ENCODE measurements at places on chromosomes 13 and 19. TPM values are rescaled to one million over a fixed set of nuclear protein-coding genes. Genes with fewer than 3 reads are reported as not detected.

The LMTK3 gene
- total RNA-seq: 5.1 TPM

- no peaks in the 10 kb centered on the region for H3K4me1 ChIP-seq
- no peak overlapping the region for H3K27ac ChIP-seq
- no peaks in the 10 kb centered on the region for H3K36me3 ChIP-seq
Observed at GRCh38 chr13:71902676-71903075, 35.7 kb upstream of the DACH1 start.

The CGB2 gene
- total RNA-seq: not detected

The SLC10A2 gene
- not detected for total RNA-seq

- no peak for DNase-seq
- no peak overlapping the region for H3K27ac ChIP-seq
- peaks cover 11% of the 10 kb centered on the region for H3K4me1 ChIP-seq
- H3K27me3 ChIP-seq: peaks cover 71% of the 10 kb centered on the region
- H3K4me3 ChIP-seq: no peak overlapping the region
Observed at GRCh38 chr19:46408664-46409039, 4.7 kb downstream of the CCDC8 start.

GRCh38 chr19:1630811-1631210, 21.6 kb downstream of the TCF3 start:
- H3K27ac ChIP-seq: no peak overlapping the region
- H3K4me3 ChIP-seq: no peak overlapping the region
- no peaks in the 10 kb centered on the region for H3K27me3 ChIP-seq
- no peaks in the 10 kb centered on the region for H3K4me1 ChIP-seq
- no peak for DNase-seq
- H3K36me3 ChIP-seq: peaks cover 13% of the 10 kb centered on the region

DNA sequence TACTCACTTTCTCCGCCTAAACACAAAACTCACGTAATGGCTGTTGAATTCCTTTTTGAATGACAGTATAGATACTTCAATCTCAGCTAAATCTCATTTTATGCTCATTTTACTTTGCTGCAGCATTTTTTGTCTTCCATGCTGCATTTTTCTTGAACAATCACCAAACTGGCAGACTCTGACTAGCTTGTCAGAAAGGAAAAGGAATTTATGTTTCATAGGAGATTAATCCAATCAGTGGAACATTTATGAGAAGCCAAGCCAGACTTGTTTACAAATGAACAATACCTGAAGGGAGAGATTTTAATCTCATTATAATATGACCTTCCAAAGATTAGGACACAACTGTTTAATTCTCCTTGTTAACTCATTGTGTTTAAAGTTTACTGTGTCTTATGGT, 1044.3 kb downstream of the DIAPH3 start:
- no peaks in the 10 kb centered on the region for H3K27me3 ChIP-seq
- DNase-seq: no peak
- H3K4me3 ChIP-seq: no peak overlapping the region
- no peaks in the 10 kb centered on the region for H3K36me3 ChIP-seq
- no peak overlapping the region for H3K27ac ChIP-seq

DNA sequence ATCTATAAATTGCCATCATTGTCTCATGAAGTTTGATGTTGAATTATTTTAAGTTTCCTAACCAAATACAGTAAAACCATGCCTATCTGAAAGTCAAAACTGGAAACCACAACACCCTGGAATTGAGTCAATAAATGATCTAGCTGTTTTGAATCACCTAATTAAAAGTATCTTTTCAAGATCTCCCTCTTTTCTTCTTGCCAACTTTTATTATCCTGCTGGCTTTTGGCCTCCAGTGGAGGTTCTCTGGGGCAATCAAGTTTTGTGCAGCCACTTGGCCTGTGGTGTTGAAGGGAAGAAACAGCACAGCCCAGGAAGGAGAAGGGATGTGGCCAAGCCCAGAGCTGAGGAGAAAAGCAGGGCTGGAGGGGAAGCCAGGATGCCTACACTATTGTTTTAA, 255.4 kb downstream of the COG6 start:
- H3K4me1 ChIP-seq: no peaks in the 10 kb centered on the region
- no peaks in the 10 kb centered on the region for H3K36me3 ChIP-seq
- no peak overlapping the region for H3K27ac ChIP-seq
- H3K27me3 ChIP-seq: peaks cover 3% of the 10 kb centered on the region

DNA sequence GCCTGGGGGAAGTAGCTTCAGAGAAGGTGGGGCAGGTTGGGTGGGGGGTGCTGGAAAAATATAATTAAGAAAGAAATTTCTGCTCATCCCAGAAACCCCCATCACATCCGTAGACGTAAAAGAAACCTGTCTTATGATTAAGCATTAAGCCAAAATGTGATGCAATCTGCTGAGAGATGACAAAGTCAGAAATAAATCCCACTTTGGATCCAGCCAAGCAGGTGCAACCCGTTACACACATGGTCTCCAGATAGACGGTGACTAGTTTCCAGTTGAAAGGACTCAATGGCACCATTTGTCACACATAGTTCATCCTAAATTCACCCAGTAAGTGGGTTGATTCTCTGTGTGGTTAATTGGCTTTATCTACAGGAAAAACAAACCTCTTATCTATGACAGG, 34.1 kb downstream of the PSG5 start:
- H3K27me3 ChIP-seq: no peaks in the 10 kb centered on the region
- H3K4me3 ChIP-seq: no peak overlapping the region
- no peak overlapping the region for H3K27ac ChIP-seq
- no peaks in the 10 kb centered on the region for H3K4me1 ChIP-seq
- H3K36me3 ChIP-seq: no peaks in the 10 kb centered on the region
- DNase-seq: no peak

The PGLYRP1 gene
- total RNA-seq: not detected

The NDUFA3 gene
- 148 TPM for total RNA-seq

DNA sequence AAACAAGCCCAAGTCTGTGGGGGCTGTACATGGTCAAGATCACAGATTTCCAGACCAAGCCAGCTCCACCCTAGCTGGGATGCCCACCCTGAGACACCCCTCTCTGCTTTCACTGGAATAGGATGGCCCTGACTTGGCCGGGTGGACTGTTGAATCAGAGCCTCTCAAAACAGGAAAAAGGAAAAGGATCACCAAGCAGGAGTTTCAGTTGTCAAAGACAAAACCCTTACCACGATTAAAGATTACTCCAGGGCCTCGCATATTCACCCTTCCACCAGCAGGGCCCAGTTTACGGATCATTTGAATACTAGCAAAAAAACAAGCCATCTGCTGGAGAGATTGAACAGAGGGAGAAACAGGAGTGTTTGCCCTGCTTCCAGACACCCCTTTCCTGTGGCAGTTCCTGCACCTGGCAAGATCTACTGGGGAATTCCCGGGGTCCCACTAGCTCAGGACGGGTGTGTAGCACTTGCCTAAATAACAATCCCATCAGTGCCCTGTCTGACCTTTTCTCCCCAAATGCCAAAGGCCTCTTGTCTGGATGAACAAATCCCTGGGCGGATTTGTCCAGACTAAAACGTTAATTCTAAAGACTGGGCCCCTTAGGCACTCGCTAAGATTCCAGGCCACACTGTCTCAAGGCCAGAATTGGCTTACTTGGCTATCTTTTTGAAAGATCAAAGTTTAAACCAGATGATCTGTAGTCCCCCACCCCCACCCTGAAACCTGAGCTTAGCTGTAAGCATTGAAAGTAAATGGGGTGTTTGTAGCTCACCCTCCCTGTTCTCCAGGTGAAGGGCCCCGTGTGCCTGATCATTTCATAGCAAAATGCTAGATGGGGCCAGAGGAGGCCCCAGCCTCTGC, 38.4 kb downstream of the ACTN4 start:
- H3K4me1 ChIP-seq: peaks cover 85% of the 10 kb centered on the region
- H3K27me3 ChIP-seq: no peaks in the 10 kb centered on the region
- H3K4me3 ChIP-seq: peak overlapping the region; percentile 41
- peak; percentile 27 for DNase-seq
- H3K27ac ChIP-seq: peak overlapping the region; percentile 68

DNA sequence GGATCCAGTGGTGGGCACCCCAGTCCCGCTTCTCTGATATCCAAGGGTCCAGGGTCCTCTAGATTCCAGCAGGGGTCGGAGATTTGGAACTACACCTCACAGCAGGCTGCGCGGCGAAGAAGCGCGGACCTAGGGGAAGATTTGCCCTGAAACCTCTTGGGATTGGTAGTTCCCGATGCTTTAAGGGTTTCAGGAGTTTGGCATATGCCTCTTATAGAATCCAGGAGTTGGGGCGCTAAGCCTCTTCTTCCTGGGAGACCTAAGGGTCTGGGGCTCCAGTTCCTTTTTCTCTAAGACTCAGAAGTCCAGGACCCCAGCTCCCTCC, 349 bp downstream of the BCL2L12 start:
- H3K4me3 ChIP-seq: peak overlapping the region; percentile 99
- no peaks in the 10 kb centered on the region for H3K27me3 ChIP-seq
- DNase-seq: no peak
- peaks cover 39% of the 10 kb centered on the region for H3K4me1 ChIP-seq
- peak overlapping the region; percentile 97 for H3K27ac ChIP-seq

The GAPDHS gene
- not detected for total RNA-seq

The HS6ST3 gene
- not detected for total RNA-seq

All from activated CD4-positive, alpha-beta T cell treated with anti-CD3 and anti-CD28 coated beads, Interleukin-2, amount 10 ng/mL, durations not matched to agents 7 days and 5 days (primary cell).